CD4-positive, alpha-beta T cell treated with Interleukin-17A for 4 hours (primary cell): ENCODE measurements at places on chromosomes 12 and 14.

- no peak for DNase-seq
Measured at GRCh38 chr12:6691473-6691872, 2.3 kb upstream of the ZNF384 start.

GRCh38 chr12:39071611-39072010, 166.2 kb upstream of the CPNE8 start:
- no peak for DNase-seq

DNA sequence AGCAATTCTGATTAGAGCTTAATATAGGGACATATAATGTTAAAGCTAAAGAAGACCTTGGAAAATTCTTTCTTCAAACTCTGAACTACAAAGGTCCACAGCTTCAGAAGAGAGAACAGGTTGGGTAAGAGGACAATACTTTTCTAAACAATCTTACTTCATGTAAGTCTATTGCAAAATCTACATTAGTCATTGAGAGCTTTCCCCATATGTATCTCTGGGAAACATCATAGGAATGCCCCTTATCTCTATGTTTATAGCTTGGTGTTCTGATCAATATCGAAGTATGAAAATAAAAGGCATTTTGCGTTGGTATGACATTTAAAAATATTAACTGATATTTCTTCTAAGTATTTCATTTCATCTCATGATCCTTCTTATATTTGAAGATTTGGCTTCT, 962.6 kb downstream of the AACS start:
- DNase-seq: no peak

- no peak for DNase-seq
Measured at GRCh38 chr12:56677680-56678079, 10.4 kb downstream of the PTGES3 start.

DNA sequence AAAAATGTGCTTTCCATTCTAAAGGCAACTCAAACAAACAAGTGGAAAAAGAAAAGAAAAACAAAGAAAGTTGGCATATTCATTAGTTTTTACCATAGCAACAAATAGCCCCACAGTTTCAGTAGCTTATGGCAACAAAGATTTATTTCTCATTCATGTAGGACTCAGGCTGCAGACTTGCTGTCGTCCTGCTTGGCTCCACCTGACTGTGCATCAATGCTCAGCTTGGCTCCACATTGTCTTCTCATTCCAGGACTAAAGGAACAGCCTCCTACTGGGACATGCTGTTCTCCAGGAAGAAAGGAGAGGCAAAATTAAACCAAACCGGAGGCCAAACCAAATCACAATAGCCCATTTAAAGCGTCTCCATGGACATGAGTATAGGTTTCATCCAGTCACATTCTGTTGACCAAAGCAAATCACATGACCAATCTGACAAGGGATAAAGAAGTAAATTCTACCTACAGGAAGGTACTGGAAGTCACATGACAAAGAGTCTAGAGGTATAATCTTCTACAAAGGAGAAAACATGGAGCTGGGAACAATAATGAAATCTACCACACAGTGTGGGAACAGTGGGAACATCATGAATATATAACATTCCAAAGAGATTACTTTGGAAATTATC, 222.5 kb downstream of the PIK3C2G start:
- DNase-seq: no peak

- peak; percentile 50 for DNase-seq
Measured at GRCh38 chr12:6684609-6685008, 4.6 kb downstream of the ZNF384 start.

DNA sequence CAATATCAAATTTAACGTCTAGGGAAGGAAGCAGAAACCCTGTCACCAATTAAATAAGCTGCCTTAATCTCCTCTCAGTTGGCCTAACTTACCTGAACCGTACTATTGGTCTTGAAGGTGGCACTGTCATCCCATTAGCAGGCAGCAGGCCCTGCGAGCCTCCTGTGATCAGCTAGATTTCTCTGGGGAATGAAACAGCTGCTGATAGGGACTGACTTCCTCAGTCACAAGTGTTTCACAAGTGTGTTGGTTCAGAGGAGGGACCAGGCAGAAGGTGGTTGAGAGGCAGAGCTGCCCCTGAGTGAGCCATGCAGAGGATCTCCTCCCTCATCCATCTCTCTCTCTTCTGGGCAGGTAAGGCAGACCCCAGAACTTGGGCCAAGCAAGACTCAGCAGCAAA, 166.8 kb downstream of the DAD1 start:
- no peak for DNase-seq

DNA sequence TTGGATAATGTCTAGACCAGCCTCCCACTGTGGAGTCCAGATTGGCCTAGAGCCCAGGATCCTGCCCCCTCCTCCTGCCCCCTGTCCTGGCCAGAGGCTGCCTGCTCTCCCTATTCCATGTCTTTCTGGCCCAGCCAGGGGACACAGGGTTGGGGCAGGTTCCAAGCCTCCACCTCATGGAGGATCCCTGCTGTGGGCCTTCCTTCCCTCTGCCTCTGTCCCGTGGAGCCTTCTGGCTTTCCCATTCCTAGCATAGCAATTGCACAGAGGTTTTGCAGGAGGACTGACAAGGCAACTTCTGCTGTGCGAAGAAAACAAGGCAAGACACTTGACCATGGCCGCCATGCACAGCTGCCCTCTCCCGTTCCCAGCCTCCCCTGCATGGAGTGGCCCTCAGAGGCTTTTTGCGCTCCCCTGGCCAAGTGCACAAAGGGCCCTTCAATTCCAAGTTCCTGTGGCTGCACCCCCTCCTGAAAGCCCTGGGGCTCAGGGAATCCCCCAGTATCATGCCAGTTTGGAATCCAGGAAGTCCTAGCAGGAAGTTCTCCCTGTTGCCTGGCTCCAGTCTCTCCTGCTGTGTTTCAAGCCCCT, 42.1 kb downstream of the KRT80 start:
- DNase-seq: no peak

DNA sequence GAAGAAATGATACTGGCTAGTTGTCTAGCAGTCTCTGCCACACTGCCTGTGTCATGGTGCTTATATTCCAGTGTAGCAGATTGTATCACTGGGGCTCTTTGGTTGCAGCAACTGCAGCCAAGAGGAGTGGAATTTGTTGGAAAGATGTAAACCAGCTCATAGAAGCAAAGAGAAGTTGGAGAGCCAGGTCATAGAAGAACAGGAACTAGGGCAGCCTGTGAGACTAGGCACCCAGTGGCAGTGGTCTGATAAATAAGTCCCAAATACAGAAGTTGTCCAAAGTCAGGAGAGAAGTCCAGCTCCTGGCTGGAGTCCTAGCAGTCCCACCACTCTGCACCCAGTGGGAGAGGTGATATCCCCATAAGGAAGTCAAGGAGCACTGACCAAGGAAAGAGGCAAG, 172.5 kb upstream of the ARID2 start:
- DNase-seq: no peak

GRCh38 chr12:45203767-45204166, 12.1 kb upstream of the ANO6 start:
- no peak for DNase-seq

DNA sequence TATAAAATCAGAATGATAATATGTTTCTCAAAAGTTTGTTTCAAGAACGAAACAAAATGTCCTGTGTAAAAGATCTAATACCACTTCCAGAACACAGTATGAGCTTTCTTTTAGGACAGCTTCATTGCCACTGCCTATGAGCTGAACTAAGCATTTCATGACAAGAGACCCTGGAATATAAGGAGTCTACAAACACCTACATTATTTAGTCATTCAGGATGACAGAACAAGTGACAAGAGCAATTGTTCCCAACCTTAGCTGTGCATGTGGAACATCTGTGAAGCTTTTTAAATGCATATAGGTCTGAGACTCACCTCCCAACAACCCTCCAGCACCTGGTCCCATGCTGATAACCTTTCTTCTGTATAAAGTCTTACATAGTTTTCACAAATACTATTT, 103.1 kb upstream of the GARIN6 start:
- DNase-seq: no peak

DNA sequence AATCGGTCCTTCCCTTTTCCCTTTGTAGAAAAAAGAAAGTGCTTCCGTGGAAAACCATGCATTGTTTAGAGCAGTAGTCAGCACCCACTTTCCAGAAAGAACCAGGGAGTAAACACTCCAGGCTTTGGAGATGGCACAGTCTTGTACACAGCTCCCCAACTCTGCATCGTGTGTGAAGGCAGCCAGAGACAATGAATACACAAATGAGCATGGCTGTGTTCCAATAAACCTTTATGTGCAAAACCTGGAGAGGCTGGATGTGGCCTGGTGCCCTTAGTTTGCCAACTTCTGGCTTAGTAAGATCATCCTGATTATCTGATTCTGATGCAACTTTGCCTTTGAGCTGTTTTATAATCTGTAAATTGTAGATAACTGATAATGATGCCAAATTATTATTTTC, 463.4 kb upstream of the TMEM132C start:
- no peak for DNase-seq

- no peak for DNase-seq
Measured at GRCh38 chr12:6377667-6377994, 2.3 kb upstream of the SCNN1A start.

DNA sequence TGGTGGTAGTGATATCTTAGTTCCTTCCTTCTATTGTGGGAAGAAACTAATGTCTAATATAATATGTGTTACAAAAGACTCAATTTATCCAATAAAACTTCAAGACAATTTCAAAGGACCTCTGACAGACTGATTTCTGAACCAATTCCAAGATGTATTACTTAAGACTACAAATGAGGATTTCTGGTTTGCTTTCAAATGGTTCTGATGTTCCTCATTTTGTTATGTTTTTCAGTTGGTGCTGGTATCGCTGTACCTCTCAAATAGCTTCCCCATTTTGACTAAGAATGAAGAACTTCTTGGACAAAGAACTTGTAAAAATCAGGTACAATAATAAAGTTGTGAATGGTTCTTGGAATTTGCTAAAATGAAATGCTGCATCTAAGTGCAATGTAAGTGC, 19.4 kb upstream of the MBIP start:
- DNase-seq: no peak

GRCh38 chr12:120498870-120499515, 3.1 kb downstream of the DYNLL1 start:
- DNase-seq: no peak

- DNase-seq: no peak
Measured at GRCh38 chr12:22615963-22616501, 8.9 kb upstream of the ETNK1 start.

DNA sequence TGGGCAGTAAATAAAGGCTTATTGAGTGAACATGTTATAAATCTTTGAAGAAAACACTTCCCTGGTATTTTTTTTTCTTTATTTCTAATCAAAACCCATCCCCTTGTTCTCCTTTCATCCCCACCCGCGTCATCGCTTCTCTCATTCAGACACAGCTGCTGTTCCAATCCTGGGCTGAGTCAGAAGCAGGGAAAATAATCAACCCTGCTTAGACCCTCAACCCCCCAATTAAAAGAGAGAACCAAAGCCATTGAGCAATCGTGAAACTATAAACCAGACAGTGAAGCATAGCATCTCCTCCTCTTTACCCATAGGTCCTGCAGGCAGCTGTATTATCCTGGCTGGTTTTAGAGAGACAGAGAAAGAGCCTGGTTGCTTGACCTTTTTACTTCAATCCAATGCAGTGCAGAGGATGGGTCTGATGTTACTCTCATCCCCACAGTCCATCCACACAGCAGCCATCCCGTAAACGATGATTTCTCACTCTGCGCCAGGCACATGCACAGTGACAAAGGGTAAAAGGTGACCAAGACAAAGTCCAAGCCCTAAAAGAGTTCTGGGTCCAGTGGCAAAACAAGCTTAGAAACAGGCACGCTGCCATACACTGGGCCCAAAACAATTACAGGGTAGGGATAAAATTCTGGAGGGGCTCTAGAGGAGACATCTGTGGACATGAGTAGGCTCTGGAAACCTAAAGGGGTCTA, 238.3 kb downstream of the GALC start:
- no peak for DNase-seq

DNA sequence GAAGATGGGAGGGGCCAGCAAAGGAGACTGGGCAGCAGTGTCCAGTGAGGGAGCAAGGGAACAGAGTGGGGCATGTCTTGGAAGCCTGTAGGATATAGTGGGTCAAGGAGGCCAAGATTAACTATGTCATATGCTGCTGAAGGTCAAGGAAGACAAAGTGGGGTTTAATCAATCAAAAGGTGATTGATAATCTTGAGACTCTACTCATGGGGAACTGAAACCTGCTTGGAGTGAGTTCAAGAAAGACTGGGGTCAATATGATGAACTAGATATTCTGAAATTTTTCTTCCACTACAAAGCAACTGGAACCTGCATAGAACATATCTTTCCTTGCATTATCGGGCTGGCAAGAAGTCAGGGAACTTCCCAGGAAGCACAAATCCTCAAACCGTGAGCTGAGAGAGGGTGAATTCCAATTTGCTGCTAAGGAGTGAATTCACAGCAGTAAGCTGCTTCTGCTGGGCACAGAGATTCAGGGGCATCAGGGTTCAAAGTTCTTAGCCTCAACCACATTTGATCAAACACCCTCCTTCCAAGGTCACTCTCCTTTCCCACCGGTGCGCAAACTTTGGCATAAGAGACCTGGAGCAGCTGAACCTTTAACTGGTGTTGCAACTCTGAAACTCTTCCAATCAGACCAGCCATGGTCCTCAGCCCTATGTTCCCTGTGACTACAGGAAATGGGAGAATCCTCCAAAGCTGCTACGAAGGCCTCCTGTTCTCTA, 40.3 kb upstream of the DCD start:
- no peak for DNase-seq

GRCh38 chr14:32307881-32308582, 21.1 kb upstream of the AKAP6 start:
- no peak for DNase-seq

GRCh38 chr14:103561381-103562178, 877 bp downstream of the BAG5 start:
- peak; percentile 23 for DNase-seq

GRCh38 chr14:53389202-53389601, 236.1 kb upstream of the DDHD1 start:
- DNase-seq: no peak

GRCh38 chr14:61475316-61475715, 153.9 kb downstream of the PRKCH start:
- no peak for DNase-seq

- DNase-seq: no peak
Measured at GRCh38 chr12:5694759-5695409, 250.2 kb downstream of the ANO2 start.

- no peak for DNase-seq
Measured at GRCh38 chr12:101703487-101703886, 6.0 kb downstream of the CHPT1 start.

DNA sequence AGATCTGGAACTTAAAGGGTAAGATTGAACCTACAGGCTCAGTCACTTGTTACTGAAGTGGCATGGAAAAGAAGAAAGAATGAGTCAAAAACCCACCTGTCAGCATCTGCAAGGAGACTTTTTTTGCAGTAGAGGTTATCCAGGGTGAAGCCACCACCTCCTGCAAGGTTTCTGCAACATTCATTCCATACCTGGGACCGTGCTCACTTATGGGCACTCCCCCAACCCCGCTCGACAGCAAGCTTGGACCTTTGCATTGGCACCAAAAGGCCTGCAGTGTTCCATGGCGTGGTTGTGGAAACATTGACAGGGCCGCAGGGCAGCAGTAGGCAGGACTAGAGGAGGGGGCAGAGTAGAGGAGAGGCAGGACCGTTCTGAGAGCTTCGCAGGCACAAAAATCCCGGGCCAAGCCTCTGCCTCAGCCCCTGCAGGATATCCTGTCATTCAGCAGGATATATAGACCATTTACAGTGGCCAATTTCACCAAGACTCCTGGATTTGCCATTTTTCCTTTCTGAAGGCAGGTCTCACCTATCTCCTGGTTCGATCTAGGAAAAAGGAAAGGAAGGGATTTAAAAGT, at the start of gene STAB2:
TSS of gene STAB2 (plus strand) at position 483 of the 580 bp plus-strand sequence. CDS start 204 bp downstream, outside the sequence.
- no peak for DNase-seq
